Upper lobe of right lung (tissue), 1 donor: ENCODE measurements at places on chromosomes 5 and 9. TPM values are rescaled to one million over a fixed set of nuclear protein-coding genes. Genes with fewer than 3 reads are reported as not detected.

MORN5 gene
- not detected for total RNA-seq

- no peaks in the 10 kb centered on the region for H3K27me3 ChIP-seq
- no peak overlapping the region for H3K4me3 ChIP-seq
- H3K4me1 ChIP-seq = no peaks in the 10 kb centered on the region
- no peak for DNase-seq
Observed at GRCh38 chr5:55344392-55344992, 36.7 kb downstream of the MTREX start.

GRCh38 chr5:150703762-150704161 lies 2.9 kb upstream of the RBM22 start:
- DNase-seq = no peak
- H3K4me3 ChIP-seq = no peak overlapping the region
- H3K4me1 ChIP-seq = peaks cover 9% of the 10 kb centered on the region
- H3K36me3 ChIP-seq = peaks cover 23% of the 10 kb centered on the region

DNA sequence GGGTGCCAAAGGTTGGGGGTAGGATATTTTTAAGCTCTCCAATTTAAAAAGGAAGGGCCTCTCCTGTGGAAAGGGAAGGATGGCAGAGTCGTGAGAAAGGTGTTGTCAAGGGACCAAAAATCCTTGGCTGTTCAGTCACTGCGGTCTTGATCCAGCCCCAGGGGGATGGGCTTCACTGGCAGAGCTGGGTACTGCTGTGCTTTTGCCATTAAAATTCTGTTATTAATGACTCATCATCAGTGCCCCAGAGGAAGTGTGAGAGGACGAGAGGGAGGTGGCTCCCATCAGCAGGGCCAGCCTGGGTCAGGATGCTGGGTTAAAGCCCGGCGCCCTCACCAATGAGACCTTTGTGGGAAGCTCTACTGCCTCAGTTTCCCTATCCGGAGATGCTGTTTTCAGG lies 16.7 kb downstream of the PCDH12 start:
- no peak overlapping the region for H3K4me3 ChIP-seq
- no peak for DNase-seq
- H3K27me3 ChIP-seq = no peaks in the 10 kb centered on the region
- peaks cover 34% of the 10 kb centered on the region for H3K36me3 ChIP-seq

DNA sequence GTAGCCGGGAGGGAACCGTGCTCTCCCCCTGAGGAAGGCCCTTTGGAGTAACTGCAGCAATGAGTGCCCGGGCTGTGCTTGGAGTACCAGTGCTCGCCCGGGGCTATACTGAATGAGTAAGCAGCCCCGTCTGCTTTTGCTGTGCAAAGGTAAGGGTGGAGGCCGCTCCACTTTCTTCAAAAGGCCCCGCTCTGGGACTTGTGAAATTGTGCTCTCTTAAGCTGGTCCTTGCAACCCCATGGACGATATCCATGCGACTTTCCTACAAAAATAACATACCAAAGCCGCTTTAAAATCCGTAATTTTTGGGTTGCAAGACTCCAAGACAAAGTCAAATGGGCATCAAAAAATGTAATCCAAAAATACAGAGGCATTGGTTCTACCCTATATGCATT lies 578 bp upstream of the TNFAIP8 start:
- no peaks in the 10 kb centered on the region for H3K36me3 ChIP-seq
- no peaks in the 10 kb centered on the region for H3K27me3 ChIP-seq
- H3K27ac ChIP-seq = peak overlapping the region; percentile 83
- peak overlapping the region; percentile 69 for H3K4me3 ChIP-seq

DNA sequence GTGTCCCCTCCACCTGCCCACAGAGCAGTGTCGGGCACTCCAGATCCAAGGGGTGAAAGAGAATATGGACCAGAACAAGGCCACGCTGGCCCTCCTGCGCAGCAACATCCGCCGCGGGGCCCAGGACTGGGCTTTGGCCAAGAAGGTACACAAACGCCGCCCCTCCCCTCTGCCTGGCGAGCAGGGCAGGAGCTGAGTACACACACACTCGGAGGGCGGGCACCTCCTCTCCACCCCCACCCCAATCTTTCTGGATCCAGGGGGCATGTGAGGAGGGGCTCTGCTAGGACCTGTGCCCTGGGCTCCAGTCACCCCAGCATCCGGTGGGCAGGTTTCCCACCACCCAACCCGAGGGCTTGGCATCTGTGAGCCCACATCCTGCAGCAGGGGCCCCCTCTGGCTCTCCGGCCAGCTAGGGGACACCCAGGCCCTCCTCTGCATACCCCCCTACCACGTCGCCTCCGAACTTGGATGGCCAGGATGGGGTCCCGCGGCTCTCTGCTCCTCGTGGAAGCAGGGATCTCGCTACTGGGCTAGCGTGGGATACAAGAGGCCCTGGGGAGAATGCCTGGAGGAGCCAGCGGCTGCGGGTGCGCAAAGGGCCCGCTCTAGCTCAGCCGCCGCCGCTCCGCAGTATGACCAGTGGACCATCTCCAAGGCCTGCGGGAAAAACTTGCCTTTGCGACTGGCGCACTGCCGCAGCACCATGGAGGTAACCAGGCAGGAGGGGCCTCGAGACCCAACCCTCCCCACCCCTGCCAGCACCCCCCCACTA lies 3.1 kb downstream of the CCDC183 start:
- peaks cover 28% of the 10 kb centered on the region for H3K27me3 ChIP-seq
- H3K4me3 ChIP-seq = peak overlapping the region; percentile 45
- peak; percentile 86 for DNase-seq
- H3K4me1 ChIP-seq = peaks cover 25% of the 10 kb centered on the region

NEUROG1 gene
- total RNA-seq = not detected
